SHP77 (cell line): ENCODE measurements at places on chromosomes 1 and 21.

GRCh38 chr21:42997053-42997452 lies 22.7 kb downstream of the PKNOX1 start:
- no peak for DNase-seq

DNA sequence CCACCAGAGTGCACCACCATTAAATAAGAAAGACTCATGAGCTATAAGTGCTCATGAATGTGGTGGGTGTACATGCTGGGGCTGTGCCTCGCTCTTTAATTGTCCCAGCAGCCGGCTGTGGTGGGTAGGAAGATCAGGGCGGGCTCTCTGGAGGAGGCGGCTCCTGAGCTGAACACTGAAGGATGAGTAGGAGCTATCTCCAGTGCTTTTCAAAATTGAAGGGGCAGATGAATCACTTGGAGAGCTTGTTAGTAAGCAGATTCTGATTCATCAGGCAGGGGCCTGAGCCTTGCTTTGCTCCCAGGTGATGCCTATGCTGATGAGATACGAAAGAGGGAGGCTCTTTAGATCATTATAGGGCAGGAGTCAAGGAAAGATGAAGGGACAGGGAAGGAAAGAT lies 54.1 kb downstream of the ETS2 start:
- DNase-seq = no peak

- no peak for DNase-seq
Observed at GRCh38 chr1:54275349-54275748, 75.4 kb downstream of the MRPL37 start.

DNA sequence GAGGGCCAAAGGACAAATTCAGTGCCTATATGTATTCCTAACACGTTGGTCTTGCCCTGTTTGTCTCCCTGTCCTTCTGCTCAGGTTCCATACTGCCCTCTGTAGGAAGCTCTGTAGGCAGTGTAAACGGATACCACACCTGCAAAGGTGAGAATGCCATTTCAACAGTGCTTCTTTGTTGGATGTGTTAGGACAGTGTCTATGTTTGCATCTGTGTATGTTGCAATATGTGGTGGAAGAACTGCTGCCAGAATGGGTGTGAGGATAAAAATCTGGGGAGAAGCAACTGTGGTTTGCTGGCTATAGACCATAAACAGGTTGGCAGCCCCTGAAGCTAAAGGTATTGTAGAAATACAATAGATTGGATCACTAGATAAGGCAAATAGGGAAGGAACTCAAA lies 113.1 kb upstream of the BMP8A start:
- DNase-seq = peak; percentile 17

GRCh38 chr1:240244968-240245628 lies 153.4 kb downstream of the FMN2 start:
- no peak for DNase-seq

- no peak for DNase-seq
Observed at GRCh38 chr1:209742409-209743144, 13.3 kb upstream of the TRAF3IP3 start.

GRCh38 chr1:157091186-157091585 lies 8.4 kb downstream of the ETV3L start:
- no peak for DNase-seq

GRCh38 chr21:31543191-31543590 lies 116.3 kb upstream of the SOD1 start:
- DNase-seq = no peak

DNA sequence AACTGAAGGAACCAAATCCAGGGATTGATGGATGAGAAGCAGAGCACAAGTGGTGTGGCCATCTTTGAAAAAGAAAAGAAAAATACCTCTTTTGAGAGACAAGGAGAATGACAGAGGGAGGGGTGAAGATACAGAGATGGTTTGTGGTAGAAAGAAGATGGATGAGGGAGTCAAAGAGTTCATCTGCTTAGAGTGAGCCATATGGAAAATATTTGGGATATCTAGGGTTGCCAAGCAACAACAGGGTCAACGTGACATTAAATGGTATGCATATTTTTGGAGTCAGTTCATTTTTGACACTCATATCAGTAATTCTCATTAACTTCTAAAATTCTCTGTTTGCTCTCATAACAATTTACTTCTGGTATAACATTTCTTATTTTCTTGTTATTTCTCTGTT lies 50.7 kb downstream of the MACF1 start:
- DNase-seq = no peak

GRCh38 chr1:233448109-233448689 lies 120.7 kb downstream of the MAP3K21 start:
- no peak for DNase-seq

DNA sequence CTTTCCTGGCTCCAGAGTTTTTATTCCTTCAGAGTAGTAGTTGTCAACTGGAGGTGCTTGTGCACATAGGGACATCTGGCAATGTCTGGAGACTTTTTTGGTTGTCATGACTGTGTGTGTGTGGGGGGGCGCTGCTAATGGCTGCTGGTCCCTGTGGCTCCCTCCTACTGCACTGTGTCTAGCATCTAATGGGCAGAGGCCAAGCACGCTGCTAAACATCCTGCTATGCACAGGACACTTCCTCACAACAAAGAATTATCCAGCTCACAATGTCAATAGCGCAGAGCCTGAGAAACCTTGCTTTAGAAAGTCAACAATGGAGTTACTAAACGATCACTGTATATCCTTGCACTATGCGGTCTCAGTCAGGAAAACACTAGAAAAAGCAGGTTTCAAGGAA lies 19.7 kb upstream of the HMGB4 start:
- DNase-seq = no peak

GRCh38 chr21:46265736-46266525 lies 19.5 kb downstream of the MCM3AP start:
- DNase-seq = no peak

GRCh38 chr1:198465201-198466144 lies 75.0 kb downstream of the ATP6V1G3 start:
- DNase-seq = peak; percentile 3

DNA sequence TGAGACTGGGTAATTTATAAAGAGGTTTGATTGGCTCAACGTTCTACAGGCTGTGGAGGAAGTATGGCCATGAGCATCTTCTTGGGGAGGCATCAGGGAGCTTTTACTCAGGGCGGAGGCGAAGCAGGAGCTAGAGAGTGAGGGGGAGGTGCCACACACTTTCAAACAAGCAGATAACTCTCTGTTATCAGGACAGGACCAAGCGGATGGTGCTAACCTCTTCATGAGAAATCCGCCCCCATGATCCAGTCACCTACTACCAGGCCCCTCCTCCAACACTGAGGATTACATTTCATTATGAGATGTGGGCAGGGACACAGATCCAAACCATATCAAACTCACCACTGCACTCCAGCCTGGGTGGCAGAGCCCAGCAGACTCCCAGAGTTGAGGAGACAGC lies 11.5 kb upstream of the LRRC47 start:
- DNase-seq = no peak

DNA sequence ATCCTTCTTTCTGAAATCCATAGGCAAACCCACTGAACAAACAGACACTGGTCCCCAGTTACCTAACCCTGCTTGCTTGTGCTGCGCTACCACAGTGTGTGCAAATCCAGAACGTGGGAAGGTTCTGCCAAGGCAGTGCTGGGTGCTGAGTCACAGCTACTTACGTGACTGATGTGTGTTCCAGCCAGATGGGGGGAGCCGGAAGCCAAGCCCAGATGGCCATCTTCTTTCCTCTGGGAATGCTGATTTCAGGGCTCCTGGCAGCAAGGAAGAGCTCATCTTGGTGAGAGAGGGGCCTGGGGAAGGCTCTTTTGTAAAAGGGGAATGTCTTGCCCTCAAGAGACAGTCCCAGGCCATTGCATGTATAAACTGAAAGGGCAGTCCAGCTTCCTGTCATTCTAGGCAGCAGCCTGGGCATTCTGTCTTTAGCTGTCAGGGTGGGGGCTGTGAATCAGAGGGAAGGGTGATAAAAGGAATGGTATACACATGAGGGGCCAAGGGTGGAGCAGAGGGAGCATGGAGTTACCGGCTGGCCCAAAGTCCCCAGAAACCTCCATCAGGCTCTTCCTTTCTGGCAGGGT lies 54.1 kb downstream of the CD46 start:
- no peak for DNase-seq

DNA sequence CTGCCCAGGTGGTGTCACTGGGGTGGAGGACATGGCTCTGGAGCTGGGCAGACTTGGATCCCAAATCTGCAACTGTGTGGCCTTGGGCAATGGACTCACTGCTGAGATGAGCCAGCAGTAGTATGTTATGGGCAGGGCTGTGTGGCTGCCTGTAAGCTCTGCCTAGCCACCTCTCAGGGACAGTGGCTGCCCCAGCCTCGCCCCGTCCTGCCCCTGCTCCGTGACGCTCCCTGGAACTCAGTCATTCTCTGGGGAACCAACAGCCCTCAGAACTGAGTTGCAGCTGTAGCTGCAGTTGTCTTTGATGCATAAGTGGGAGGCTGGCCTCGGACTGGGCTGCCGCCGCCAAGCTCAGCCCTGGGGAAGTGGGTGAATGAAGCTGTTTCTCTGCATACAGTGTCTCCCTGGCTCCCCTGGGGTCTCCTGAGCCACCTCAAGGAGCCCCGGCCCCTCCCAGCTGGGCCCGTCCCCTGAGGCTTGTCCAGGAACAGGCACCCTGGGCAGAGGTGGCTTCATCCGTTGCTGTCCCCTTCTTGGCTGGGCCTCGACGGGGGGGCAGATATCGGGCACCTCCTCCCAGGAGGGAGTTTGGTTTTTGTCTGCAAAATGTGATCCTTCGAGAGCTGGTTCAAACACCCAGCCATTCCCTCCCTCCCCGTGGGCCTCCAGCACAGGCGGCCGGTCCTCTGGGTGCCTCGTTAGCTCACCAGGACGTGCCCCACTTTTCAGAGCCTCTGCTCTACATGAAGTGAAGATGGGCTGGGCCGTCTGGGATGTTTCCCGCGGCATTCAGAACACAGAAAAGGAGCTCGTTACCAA lies 26.2 kb upstream of the PLCH2 start:
- no peak for DNase-seq

GRCh38 chr1:19476450-19477190 lies 8.7 kb downstream of the CAPZB start:
- DNase-seq = no peak

GRCh38 chr1:17919525-17920439 lies 164.6 kb downstream of the ACTL8 start:
- DNase-seq = peak; percentile 43

- DNase-seq = no peak
Observed at GRCh38 chr1:156744344-156744743, 3.5 kb upstream of the MRPL24 start.

DNA sequence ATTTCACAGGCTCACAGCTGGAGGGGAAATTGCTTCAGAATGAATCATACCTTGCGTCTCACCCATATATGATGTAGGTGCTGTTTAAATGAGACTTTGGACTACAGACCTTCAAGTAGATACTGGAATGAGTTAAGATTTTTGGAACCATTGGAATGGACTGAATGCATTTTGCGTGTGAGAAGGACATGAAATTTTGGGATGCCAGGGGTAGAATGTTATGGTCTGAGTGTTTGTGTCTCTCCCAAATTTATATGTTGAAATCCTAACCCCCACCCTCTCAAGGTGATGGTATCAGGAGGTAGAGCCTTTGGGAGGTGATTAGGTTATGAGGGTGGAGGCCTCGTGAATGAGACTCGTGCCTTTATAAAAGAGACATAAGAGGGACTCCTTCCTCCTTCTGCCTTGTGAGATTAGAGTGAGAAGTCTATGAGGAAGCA lies 41.4 kb downstream of the KCNK1 start:
- DNase-seq = no peak

DNA sequence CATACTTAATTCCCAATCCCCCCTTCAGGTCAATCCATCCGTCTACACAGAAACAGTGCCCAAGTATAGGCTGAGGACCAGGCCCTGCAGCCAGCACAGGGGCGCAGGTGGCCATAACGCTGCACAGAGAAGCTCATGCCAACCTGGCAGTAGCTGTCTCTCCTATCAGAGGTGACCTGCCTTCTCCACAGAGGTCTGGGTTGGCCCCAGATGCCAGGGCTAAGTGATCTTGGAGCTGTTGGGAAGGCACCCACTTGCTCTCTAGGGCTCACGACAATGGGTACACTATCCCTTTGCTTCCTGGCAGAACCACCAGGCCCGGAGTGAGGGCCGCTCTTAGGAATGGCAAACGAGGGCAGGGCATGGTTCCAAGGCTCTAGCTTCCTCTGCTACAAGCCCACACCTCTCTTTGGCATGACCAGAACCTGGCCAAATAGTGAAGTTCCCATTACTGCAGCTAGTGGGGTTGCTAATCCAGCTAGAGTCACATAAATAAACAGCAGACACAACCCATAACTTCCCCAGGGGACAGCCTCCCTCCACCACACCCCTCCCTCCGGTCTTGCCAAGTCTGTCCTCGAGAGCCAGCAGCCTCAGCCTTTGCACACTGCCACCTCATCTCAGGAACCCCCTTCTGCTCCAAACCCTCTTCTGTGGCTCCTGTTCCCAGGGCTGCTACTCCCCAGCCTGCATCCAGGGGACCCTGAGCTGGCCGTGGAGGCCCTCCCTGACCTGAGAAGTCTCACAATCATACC lies 113.0 kb downstream of the GLIS1 start:
- DNase-seq = no peak

- no peak for DNase-seq
Observed at GRCh38 chr1:94962409-94963265, 35.7 kb upstream of the CNN3 start.

DNA sequence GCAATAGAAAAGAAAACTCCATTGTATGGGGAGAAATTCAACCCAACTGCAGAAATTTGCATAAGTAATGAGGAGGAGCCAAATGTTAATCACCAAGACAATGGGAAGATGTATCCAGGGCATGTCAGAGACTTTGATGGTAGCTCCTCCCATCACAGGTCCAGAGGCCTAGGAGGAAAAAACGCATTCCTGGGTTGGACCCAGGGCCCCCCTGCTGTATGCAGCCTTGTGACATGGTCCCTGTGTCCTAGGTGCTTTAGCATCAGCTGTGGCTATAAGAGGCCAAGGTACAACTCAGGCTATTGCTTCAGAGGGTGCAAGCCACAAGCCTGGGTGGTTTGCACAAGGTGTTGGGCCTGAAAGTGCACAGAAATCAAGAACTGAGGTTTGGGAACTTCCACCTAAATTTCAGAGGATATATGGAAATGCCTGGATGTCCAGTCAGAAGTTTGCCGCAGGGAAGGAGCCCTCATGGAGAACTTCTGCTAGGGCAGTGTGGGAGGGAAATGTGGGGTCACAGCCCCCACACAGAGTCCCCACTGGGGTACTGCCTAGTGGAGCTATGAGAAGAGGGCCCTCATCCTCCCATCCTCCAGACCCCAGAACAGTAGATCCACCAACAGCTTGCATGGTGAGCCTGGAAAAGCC lies 162.3 kb downstream of the TGFB2 start:
- DNase-seq = no peak

- DNase-seq = no peak
Observed at GRCh38 chr1:12282142-12282541, 52.3 kb downstream of the VPS13D start.
